AG09309 (cell line): ENCODE measurements at places on chromosomes 13 and 19.

DNA sequence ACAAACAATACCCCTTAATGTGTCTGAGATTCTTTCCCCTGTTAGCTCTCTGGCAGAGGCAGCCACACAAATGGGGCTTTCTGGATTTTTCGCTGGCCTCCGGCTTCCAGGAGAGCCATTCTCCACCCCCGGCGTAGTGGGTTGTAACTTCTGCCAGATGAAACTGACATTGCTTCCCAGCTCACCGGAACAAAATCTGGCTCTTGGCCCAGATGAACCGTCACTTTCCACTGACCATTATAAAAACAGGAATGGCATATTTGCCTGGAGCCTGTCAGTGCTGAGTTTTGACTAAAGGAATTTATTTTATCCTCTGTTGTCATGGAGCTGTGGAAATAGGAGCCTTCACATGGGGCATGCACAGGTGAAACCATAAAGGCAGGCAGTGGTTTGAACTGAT is 120.6 kb upstream of the GPR12 start:
- DNase-seq, result no peak

- DNase-seq, result no peak
Measured at GRCh38 chr19:29320086-29320485, 107.1 kb upstream of the UQCRFS1 start.

- no peak for DNase-seq
Measured at GRCh38 chr13:27806744-27807387, 14.6 kb downstream of the GSX1 start.

DNA sequence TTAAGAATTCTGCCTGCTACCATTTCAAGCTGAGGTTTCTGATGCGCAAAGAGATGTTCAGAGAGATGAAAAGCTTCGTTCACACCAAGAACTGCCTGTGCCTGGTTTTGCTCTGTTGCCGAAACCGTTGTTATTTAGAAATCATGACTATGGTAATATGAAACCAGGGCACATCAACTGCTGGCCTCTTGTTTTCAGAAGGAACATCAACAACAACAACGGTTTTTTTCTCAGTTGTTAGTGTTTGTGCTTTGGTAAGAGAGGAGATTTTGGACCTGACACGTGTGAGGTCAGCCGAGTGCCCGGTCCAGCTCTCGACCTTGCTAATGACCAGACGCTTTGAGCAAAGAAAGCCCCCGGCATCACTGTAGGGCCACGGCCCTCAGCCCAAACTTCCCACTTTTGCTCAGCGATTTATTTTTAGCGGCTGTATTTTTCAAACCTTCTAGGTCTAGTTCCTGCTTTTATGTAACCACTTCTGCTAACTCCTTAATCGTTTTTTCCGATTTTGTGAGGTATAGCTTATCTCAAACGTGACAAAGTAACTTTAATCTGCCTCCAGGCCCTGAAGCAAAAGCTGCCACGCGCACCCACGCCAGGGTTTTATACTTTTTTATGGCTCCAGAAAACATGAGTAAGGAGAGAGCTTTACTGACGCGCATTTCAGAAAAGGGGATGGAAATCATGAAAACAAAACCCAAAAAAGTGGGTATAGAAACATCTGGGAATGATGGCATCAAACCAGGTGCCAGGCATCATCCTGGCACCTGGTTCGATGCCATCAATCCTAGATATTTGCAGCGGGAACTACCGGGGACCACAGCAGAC is 42.0 kb downstream of the KLF2 start:
- no peak for DNase-seq

DNA sequence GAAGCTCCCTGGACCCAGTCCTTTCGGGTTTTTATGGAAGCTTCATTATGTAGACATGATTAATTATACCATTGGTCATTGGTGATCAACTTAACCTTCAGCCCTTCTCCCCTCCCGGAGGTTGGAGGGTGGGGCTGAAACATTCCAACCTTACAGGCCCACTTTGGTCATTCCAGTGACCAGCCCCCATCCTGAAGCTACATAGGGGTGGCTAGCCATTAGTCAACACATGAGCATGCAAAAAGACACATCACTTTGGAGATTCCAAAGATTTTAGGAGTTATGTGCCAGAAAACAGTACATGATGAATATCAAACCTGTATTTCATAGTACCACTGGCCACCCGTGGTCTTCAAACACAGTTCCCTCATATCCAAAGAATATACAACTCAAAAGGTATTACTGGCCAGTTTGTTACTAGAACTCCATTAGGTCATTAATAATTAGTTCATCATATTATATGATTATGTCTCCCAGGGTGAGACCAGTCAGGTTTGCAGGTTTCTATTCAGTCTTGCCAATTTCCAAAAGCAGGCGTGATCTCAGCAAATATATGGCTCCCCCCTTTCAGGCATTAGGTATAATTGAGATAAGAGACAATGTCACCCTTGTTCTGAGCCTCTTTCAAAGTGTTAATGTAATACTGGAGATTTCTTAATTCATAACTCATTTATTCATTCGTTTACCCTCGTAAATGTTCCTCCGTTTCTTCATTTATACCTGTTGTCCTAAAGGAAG is 11.1 kb downstream of the PPP5C start:
- no peak for DNase-seq

- no peak for DNase-seq
Measured at GRCh38 chr19:40802300-40803169, 3.5 kb downstream of the EGLN2 start.

GRCh38 chr19:58332697-58333096 is 5.9 kb downstream of the ZSCAN22 start:
- no peak for DNase-seq

- DNase-seq, result no peak
Measured at GRCh38 chr13:49620170-49620621, 8.1 kb upstream of the ARL11 start.

GRCh38 chr19:49858088-49858985 is 7.4 kb downstream of the PTOV1 start:
- no peak for DNase-seq

- DNase-seq, result no peak
Measured at GRCh38 chr19:45752639-45753038, 16.4 kb downstream of the SIX5 start.

- no peak for DNase-seq
Measured at GRCh38 chr13:73596382-73596781, 537.6 kb downstream of the KLF5 start.

DNA sequence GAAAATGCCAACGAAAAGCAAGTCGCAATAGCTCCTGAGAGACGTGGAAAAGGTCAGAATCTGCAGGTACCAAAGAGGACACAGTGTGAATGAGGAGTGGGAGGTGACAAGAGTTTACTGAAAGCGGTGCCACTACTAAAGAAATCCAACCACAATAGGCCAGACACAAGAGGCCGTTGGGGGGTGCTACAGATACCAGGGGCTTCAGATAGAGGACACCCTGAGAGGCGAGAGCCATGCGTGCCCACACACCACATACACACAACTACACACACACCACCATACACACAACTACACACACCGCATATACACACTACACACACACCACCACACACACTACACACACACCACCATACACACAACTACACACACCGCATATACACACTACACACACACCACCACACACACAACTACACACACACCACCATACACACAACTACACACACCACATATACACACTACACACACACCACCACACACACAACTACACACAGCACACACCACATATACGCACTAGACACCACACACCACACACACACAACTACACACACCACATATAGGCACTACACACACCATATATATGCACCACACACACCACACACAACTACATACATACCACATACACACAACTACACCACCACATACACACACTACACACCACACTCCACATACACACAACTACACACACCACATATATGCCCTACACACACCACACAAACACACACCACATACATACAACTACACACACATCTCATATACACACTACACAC is 28.5 kb downstream of the CRYL1 start:
- DNase-seq, result no peak

DNA sequence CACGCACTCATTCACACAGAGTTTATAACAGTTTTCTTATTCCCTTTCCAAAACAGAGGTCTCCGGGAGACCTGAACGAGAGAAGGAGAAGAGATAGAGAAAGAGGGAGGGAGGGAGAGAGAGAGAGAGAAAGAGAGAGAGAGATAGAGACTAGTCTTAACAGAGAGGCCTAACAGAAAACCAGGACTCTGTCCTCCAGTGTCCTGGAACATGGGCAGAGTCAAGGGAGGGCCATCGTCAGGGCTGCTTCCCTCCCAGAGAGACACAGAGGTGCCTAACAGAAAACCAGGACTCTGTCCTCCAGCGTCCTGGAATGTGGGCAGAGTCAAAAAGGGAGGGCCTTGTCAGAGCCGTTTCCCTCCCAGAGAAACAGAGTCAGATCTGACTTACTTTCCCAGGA is 78.7 kb downstream of the WTIP start:
- no peak for DNase-seq

DNA sequence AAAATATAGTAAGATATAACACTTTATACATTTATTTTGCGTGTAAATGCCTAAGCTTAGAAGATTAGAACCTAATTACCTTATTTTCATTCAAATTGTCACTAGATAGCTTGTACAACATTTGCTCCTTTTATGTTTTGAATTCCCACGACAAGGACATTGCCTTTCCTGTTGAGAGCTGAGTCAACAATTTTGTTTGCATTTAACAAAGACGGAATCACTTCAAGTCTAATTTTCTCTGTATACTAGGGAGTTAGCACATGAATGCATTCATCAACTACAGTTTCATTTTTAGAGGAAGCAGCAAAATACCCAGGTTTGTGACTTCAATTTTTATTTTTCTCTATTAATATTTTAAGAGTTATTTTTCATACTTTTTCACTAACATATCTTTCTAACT is 48.7 kb upstream of the PCCA start:
- no peak for DNase-seq

DNA sequence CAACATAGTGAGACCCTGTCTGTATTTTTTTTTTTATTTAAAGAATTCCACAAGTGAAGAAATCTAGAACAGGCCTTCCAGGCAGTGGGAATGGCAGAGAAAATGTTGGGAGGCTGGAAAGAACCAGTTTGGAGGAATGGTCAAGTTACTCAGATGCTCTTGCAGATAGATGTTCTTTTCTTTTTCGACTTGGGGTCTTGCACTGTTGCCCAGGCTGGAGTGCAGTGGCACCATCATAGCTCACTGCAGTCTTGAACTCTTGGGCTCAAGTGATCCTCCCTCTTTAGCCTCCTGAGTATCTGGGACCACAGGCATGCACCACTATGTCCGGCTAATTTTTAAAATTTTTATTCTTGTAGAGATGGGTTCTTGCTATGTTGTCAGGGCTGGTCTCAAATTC is 662 bp downstream of the C5AR1 start:
- no peak for DNase-seq

- DNase-seq, result no peak
Measured at GRCh38 chr13:30870916-30871587, 35.0 kb upstream of the MEDAG start.

DNA sequence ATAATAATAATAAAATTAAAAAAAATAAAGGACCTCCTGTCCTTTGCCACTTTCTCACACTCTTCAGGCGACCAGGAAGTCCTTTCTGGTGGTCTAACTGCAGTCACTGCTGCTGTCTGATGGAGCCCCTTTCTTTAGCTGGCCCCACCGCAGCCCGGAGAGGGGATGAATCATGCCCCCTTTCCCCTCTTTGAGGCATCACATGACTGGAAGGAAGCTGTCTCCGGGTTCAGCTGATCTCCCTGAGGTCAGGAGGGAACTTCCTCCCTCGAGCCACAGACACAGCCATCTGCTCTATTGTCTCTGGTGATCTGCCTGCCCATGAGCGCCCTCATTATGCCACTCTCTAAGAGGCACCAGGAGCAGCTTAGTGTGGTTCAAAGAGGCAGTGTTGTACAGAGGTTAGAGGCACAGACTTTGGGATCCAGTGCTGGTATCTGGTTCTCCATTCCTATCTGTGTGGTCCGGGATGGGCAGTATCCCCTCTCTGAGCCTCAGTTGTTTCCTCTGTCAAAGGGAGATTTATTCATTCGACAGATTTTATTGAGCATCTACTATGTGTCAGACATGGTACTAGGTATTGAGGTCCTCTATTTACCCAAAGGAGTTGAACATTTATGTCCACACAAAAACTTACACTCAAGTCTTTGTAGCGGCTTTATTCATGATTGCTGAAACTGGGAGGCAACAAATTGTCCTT is 30.0 kb downstream of the VAV1 start:
- DNase-seq, result no peak

- DNase-seq, result no peak
Measured at GRCh38 chr13:93173654-93174053, 53.0 kb upstream of the GPC6 start.

DNA sequence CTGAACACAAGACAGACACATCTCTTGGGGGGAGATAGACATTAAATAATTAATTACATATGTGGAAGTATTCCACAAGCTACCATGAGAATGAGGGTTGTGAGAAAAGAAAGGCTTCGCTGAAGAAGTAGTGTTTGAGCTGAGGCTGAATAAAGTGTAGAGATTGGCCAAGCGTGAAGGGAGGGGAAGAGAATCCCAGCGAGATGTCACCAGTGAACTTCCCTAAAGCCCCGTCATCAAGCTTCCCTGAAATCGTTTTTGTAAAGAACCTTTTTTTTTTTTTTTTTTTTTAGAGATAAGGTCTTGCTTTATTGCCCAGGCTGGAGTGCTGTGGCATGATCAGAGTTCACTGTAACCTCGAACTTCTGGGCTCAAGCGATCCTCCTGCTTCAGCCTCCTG is 235.2 kb downstream of the KCNRG start:
- no peak for DNase-seq

GRCh38 chr13:21549633-21550032 is 54.3 kb downstream of the MICU2 start:
- no peak for DNase-seq

- no peak for DNase-seq
Measured at GRCh38 chr13:23583491-23583890, 13.3 kb downstream of the TNFRSF19 start.

DNA sequence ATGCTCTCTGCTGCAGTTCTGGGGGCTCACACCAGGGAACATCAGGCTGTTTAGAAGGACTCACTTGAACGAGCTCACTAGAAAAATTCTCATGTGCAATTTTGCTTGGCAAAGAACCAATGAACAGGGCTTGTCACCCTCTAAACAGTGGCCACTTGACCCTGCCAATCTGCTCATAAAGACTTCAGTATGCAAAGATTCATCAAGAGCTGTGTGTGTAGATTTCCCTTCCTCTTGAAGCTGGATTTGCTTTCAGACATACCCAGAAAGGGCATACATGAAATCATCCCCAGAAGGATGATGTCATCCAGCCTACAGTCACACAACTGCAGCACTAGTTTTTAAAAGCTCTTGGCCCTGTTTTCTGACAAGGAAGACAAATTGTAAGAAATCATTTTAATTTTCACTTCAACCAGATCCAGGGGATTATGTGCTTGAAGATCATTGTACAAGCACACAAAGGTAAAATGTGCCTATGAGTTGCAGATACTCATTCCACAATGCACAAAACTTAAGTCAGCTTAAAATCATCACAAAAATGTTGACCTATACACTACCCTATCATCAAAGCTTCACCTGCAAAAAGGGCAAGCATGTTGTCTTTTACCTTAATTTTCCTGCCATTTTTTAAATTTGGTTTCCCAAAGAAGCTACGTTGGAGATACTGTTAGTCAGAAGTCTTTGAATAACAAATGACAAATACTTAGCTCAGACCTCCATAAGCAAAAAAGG is 5.2 kb upstream of the STK24 start:
- DNase-seq, result no peak
